ACHN (cell line): ENCODE measurements at places on chromosomes 5 and 9.

GRCh38 chr5:168908207-168908606 is 329.0 kb upstream of the PANK3 start:
- DNase-seq: peak; percentile 14

DNA sequence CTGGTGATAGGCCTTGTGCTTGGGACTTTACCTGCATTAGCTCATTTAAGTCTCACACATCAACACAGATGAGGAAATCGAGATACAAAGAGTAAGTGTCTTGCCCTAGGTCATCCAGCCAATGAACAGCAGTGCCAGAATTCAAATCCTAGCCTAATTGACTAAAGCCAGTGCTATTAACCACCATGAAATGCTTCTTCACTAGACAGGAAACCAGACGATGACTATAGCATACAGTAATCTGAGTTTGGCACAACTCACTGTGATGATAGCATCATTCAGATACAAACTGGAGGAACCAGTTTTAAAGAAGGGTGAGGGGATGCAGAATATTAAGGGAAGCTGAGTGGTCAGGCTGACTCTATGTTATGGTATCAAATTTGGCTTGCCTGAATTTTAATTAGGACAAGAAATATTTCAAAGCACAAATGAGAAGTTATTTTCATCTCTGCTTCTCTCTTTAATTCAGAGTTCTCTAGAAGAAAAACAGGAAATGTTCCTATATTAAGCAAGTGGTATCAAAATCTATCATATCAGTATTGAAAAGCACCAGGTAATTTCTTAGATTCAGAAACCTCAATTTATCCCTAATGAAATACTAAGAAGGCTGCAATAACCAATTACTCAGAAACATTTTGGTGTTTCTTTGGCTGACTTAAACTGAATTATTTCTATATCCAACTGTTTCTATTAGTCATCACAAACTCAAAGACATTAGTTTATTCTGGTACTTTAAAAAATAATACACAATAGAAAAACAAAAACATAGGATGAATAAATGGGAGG is 147.0 kb upstream of the RASA1 start:
- peak; percentile 92 for DNase-seq

DNA sequence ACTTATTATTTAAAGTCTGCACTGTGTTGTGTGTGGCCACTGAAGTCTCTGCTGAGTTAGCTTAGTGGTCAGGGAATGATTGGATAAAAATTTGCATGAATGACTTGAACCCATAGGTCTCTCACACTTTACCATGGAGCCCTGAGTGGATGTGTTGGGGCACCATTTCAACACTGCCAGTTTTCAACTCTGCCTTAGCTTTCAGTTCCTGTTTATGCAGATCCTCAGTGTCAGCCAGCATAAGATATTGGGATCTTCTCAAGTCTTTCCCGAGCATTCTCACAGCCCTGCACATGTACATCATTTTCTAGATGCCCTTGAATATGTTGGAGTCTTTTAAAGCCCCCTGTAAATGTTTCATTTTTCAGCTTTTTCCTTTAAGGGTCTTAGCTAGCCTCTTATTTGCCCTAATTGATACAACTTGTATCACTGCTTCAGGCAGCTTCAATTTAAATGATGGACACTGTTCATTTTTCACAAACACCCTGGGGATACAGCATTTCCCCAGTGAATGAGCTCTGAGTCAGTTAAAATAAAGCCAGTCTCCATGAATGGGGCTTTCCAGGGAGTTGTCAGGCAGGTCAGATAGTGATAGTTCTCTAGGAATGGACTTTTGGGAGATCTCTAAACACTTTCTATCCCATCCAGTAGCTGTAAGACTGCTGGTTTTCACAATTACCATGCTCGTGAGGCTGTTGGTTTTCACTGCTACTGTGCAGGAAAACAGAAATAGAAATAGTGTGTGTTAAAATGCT is 211.9 kb upstream of the PAPPA start:
- DNase-seq: no peak

DNA sequence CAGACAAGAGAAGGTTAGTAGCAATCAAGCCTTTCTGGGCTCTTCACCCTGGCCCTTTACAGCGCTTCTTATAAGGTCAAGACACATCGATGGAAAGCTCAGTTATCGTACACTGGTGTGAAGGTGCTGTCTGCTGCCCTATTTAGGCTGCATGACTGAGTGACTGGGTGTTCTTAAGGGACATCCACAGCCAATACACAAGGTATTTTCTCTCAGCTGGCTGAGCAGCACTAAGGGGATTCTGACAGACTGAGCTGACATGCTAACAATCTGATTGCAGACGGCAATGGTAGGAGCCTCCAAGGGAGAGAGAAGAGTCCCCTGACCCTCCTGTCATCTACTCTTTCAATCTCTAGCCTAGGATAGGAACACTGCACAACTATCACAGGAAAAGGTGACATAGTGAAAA is 577.9 kb downstream of the ISL1 start:
- DNase-seq: no peak

DNA sequence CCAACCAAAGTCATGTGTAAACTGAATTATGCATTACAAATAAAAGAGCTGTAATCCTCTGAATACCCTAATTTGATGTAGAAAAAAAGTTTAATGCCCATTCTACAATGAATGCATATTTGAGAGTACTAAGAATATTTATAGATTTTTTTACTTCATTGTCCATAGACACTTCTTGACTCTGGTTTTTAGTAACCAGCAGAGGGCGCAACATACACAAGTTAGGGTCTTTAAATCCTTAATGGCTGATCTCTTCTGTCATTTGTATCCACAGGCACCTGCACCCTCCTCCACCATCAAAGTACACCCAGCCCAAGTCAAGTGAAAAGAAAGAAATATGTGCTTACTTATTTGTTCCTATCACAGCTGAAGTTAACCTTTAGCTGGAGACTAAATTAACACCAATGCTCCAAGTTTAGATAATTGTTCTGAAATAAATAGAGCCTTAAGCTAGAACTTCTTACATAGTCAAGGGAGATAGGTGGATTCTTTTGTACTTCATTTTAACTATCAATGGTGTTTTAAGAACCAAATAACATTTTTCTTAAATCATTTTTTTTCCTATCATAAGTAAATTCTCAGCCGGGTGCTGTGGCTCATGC is 524.2 kb upstream of the DAB2 start:
- peak; percentile 62 for DNase-seq
